Activated CD8-positive, alpha-beta T cell treated with anti-CD3 and anti-CD28 coated beads, Interleukin-2, amount 10 ng/mL, durations not matched to agents 7 days and 5 days (primary cell): ENCODE measurements at places on chromosomes 5 and 9.

- H3K4me1 ChIP-seq: peaks cover 33% of the 10 kb centered on the region
- H3K36me3 ChIP-seq: no peaks in the 10 kb centered on the region
- peak; percentile 31 for DNase-seq
- peaks cover 3% of the 10 kb centered on the region for H3K27me3 ChIP-seq
Measured at GRCh38 chr9:132849185-132849706, 28.8 kb downstream of the AK8 start.

- peaks cover 18% of the 10 kb centered on the region for H3K27me3 ChIP-seq
- H3K4me3 ChIP-seq: no peak overlapping the region
- DNase-seq: peak; percentile 18
- H3K27ac ChIP-seq: no peak overlapping the region
- H3K4me1 ChIP-seq: peaks cover 8% of the 10 kb centered on the region
Measured at GRCh38 chr5:150078802-150079689, 7.3 kb downstream of the CSF1R start.

GRCh38 chr9:6354072-6354686, 26.0 kb downstream of the TPD52L3 start:
- peaks cover 21% of the 10 kb centered on the region for H3K27me3 ChIP-seq
- peak; percentile 39 for DNase-seq
- H3K27ac ChIP-seq: no peak overlapping the region
- H3K4me1 ChIP-seq: peaks cover 7% of the 10 kb centered on the region
- no peak overlapping the region for H3K4me3 ChIP-seq

DNA sequence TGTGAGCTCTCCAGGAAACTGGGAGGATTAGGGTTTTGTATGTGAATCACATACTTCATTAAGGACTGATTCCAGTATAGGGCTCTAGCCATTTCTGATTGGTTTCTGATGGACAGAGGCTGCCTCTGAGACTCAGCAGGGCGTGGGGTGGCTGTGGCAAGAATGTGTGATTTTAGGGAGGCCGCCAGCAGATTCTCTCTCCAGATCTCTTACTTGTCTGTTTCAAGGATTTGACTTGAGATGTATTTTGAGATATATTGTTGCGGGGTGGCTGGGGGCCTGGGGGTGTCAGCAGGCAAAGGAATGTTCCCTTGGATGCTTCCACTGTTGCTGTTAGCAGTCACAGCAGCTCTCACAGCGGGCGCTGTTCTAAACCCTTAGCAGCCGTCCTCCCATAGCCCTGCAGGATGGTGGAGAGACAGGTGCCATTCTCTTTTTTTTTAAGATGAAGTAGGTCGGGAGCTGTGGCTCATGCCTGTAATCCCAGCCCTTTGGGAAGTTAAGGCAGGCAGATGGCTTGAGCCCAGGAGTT, 8.0 kb upstream of the HNRNPAB start:
- no peaks in the 10 kb centered on the region for H3K36me3 ChIP-seq
- peaks cover 24% of the 10 kb centered on the region for H3K4me1 ChIP-seq
- no peak overlapping the region for H3K27ac ChIP-seq

- H3K36me3 ChIP-seq: no peaks in the 10 kb centered on the region
- DNase-seq: no peak
- H3K27ac ChIP-seq: no peak overlapping the region
- no peaks in the 10 kb centered on the region for H3K4me1 ChIP-seq
- H3K27me3 ChIP-seq: no peaks in the 10 kb centered on the region
Measured at GRCh38 chr9:115891929-115892328, 261.7 kb upstream of the PAPPA start.

DNA sequence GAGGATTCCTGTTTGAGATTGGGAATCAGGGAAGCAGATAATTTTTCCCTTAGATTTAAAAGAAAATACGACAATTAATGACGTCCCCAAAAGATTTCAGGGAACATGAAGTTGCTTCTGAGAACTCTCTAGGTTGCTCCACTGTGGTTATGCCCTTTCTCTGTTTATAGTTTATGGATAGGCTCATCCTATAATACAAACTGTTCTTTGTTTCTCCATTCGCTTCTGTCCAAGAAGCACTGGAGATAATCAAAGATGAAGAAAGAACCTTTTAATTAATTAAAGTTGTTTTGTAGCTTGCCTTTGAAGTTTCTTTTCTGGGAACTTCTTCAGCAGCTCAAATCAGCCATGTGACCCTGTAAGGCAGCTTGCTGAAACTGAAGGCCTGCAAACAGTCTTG, 87.5 kb downstream of the CHSY3 start:
- H3K4me3 ChIP-seq: no peak overlapping the region
- DNase-seq: no peak
- H3K36me3 ChIP-seq: no peaks in the 10 kb centered on the region
- no peak overlapping the region for H3K27ac ChIP-seq
- no peaks in the 10 kb centered on the region for H3K4me1 ChIP-seq
